ENCODE measurements at places on chromosomes 4 and X.

DNA sequence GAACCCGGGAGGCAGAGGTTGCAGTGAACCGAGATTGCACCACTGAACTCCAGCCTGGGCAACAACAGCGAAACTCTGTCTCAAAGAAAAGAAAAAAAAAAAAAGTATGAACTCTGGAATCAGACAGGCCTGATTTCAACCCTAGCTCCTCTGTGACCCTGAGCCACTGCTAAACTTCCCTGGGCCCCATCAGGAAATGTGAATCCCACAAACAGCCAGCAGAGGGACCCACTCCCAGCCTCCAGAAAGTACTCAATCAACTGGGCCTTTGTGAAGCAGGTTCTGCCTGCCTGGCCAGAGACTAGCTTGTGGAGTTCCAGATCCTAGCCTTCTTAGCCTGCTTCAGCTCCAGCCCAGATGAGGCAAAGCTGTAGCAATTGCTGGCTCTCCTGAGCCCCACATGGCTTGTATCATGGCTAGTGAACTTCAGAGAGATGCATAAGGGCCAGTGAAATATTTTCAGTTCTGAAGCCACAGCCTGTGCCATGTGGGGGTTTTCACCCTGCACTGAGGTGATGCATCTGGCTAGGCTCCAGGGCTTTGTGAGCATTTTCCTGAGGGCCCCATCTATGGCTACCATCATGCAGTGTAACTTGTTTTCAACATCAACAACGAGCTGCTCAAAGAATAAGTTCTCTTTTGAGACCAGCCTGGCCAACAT, 7.2 kb upstream of the IDS start:
- peak; percentile 5 for DNase-seq

DNA sequence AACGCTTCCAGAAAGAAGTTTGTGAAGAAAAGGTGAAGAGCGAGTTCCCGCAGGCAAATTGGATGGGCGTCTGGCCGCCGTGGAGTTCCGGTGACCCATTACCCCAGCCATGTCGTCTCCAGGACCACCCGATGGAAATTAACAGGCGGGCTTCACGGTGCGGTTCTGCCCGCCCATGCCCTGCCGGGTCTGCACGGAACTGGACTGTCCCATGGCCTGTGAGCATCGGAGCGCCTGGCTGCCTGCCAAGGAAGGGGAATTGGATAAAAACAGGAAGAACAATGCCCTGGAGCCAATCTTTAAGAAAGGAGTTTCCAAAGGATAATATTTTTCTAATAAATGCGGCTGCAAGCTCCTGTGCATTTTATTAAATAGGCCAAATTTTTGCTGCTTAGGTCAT, 319.8 kb upstream of the SLC7A11 start:
- DNase-seq, result no peak

DNA sequence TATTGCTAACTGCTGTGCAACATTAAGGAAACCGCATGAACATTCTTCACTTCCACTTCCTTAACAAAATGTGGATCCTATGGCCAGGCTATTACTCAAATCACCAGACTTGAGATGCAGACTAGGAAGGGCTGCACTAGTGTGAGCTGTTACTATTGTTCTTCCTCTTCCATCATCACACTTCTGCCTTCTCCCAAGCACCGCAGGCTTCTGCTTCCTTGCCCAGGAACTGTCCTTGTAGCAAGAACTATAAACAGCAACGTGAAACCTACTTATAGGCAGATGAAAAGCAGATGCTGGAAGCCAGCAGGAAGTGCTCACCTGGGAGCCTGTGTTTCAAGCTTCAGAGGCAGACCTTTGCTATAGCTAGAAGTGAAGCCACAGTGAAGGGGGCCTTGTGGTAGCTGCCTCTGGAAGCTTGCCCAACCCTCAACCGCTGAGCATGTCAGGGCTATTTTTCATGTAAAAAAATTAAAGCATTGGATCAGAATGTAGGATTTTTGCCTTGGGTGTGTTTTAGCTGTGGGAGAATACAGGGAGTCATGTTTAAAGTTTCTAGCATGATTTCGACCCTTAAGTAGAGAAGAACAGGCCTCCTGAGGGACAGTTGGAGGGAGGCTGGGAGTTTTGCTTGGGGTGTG, 43.9 kb downstream of the CLNK start:
- DNase-seq, result no peak

GRCh38 chrX:105754286-105754964, 67.9 kb upstream of the NRK start:
- no peak for DNase-seq

- no peak for DNase-seq
Measured at GRCh38 chr4:21742326-21742725, 206.2 kb downstream of the KCNIP4 start.

GRCh38 chrX:40326186-40326965, 228.6 kb upstream of the BCOR start:
- no peak for DNase-seq

- no peak for DNase-seq
Measured at GRCh38 chr4:138045036-138045435, 197.1 kb downstream of the SLC7A11 start.

- no peak for DNase-seq
Measured at GRCh38 chrX:30364229-30364628, 55.0 kb upstream of the NR0B1 start.

GRCh38 chr4:164060456-164060855, 566.0 kb downstream of the TMA16 start:
- no peak for DNase-seq

DNA sequence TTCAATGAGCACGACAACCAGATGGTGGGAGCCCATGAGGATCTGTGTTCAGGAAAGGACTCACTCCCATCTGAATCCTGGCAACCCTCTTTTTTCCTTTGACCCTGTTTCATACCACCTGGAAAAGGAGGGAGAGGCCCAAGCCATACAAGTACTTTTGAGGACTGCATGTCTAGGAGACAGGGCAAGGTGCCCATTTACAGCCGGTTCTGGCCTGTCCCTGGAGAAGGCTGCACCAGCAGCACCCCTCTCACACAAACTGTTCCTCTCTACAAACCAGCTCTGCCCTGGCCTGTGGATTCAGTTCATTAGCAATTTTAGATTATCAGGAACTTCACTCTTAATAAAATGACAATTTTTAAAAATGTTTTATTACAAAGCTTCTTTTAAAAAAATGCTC, 57.5 kb downstream of the HADH start:
- no peak for DNase-seq

GRCh38 chrX:45765767-45766166, 565.1 kb upstream of the DIPK2B start:
- DNase-seq, result no peak

GRCh38 chr4:104571341-104571740, 76.6 kb upstream of the CXXC4 start:
- DNase-seq, result no peak

- no peak for DNase-seq
Measured at GRCh38 chr4:120926358-120927025, 4.0 kb upstream of the PRDM5 start.

DNA sequence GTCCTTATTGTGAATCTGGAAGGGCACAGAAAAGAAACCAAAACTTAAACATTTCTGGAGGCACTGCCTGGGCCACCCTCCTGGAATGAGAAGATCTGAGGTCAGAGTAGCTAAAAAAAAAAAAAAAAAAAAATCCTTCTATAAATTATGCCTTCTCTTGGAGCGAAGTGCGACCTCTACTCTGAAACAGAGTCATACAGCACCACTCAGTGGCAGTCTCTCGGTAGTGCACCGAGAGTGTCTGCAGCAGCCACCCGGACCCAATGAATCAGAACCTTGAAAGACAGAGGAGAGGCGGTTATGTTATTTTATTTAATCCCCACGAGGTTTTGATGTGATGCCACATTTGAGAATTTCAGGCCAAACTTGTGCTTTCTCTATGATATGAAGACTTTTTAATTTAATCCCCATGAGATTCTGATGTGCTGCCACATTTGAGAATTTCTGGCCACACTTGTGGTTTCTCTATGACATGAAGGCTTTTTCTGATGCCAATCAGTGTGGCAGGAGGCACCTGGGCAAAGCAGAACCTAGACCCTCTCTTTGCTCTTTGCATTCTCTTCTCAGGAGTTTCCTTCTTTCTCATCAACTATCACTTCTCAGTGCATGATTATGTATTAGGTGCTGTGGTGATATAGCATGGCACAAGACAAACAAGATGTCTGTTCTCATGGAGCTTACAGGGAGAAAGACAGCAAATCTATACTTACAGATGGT, 5.6 kb upstream of the CT47C1 start:
- DNase-seq, result peak; percentile 50

DNA sequence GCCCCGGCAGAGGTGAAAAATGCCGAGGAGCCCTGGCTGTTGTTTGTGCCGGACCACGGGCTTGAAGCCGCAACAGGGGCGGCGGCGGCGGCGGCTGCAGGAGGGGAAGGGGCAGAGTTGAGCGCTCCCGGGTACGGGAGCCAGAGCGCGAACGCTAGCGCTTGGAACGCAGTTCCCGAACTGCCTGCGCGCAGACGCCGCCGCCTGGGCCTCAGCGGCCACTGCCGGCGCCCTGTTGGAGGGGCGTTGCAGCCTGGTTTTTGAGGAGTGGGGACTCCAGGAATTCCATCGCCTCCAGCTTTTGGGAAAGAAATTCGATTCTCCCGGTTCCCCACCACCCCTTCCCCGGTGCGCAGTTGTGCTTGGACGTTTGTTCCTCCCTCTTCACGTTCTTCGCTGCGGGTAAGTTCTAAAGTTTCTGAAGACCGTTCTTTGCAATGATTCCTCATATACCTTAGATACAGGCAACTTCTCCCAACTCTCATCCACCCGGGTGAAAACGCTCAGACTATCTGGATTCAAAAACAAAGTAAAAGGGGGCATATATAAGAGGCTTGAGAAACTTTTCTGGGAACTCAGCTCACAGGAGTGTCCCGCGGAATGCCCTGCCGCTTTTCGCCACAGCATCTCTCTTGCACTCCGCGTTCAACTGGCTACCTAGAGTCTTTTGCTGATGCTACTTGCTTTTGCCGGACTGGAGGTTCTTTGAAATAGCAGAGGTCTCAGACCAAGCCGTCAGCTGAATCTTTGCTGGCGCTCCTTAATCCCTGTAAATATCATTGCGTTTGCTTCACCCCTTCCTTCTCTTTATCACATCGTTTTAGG, 1.0 kb downstream of the FAT4 start:
- peak; percentile 19 for DNase-seq

GRCh38 chrX:78945186-78945912, at the start of gene P2RY10:
Gene P2RY10, plus strand, starts transcription at chrX:78945391. Its CDS starts 15,130 bp downstream, at chrX:78960521.
- DNase-seq, result no peak

- DNase-seq, result no peak
Measured at GRCh38 chrX:905848-906566, 275.4 kb downstream of the SHOX start.

GRCh38 chr4:131001371-131001770, 1905.4 kb downstream of the C4orf33 start:
- no peak for DNase-seq

GRCh38 chr4:83276299-83277040, 8.1 kb downstream of the COQ2 start:
- DNase-seq, result no peak

GRCh38 chr4:47913861-47914219, 543 bp downstream of the NFXL1 start:
- no peak for DNase-seq

DNA sequence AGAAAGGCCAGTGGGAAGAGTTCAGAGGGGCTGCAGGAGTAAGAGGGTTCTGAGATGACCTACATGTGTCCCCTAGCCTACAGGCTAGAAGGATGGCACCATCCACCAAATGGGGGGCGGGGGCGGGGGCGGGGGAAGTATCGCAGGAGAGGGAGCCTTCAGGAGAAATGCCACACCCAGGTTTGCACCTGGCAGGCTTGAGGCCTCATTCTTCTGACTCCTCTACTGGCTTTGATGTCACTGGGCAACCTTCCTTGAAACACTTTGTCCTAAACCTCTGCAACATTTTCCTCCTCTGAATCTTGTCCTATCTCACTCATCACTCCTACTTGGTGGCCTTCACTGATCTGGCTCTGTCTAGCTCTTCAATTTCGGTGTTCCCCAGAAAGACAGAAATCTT, 24.0 kb downstream of the CD99L2 start:
- no peak for DNase-seq

DNA sequence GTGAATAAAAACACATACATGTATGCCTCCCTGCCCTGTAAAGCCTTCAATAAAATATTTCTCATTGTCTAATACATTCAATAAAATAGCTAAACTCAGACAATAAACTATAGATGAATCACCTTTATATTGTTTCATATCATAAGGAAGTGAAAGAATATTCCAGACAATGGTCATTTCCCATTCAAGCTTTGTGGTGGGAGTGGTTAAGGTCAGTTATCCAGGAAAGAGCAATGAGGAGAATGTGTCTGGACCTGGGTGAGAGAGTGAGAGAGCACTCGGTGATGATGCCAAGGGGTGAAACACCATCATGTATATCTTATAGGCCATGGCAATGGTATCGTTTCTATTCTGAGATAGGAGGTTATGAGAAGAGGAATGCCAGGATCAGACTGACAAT, 197.8 kb downstream of the PDHA2 start:
- DNase-seq, result no peak

Measured in NCI-H2227 treated with DMSO at 0.1 percent for 48 hours (cell line).